ENCODE measurements at places on chromosomes 3 and 15.

- DNase-seq, result no peak
Measured at GRCh38 chr3:134898181-134898754, 103.2 kb downstream of the EPHB1 start.

- no peak for DNase-seq
Measured at GRCh38 chr3:151109286-151109800, 23.9 kb downstream of the MED12L start.

GRCh38 chr15:28921336-28921735 lies 35.6 kb downstream of the APBA2 start:
- no peak for DNase-seq

DNA sequence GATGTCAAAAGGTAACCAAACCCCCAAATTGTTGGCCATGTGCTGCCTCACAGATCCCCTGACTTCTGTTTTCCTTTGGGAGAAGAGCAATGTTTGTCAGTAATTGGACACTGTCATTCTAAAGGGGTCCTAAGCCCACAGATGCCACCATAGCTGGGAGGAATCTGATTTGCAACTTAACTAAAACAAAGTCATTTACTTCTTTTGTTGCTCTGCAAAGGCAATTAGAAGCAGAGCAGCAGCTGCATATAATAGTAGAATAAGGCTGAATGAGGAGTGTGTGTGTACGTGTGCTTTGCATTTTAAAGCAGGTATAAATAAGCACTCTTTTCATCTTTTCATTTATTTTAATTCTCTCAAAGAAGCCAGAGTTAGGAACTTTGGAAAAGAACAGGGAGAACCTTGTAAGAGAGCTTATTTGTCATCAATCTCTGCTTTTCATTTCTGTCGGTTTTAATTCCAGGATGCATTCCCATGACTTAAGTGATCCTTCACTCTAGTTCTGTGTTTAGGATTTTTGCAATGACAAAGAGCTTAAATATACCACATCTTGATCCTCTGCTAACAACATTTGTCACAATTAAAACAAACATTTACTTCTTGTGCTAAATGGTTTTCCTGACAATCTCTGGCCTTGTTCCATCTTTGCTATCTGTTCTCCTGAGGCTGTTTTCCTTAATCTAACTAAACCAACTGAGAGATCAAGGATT lies 530.2 kb upstream of the CBLB start:
- DNase-seq, result no peak

DNA sequence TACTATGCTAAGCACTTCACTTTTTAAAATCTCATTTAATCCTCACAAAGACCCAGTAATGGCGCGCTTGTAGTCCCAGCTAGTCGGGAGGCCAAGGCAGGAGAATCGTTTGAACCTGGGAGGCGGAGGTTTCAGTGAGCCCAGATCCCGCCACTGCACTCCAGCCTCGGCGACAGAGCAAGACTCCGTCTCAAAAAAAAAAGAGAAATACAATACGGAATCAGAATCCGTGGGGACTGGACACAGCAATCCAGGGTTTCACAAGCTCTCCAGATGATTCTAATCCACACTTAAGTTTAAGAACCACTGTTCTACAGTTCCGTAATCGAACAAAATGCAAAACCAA lies 426 bp upstream of the SUMF1 start:
- no peak for DNase-seq

DNA sequence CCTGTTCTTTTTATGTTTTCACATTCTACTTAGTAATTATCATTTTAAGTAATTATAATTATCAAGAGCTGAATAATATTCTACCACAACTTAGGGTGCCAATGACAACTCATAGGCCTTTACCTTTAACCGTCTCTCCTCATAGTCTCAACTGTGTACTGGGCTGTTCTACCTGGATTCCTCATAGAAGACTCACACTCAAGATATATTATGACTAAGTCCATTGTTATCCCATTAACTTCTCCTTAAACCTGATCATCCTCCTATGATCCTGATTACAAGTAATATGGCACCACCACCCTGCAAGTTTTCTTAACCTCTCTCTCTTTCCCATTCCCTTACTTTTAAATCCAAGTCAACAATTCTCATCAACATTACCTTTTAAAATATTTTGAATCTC lies 285.9 kb upstream of the VEPH1 start:
- DNase-seq, result no peak

- no peak for DNase-seq
Measured at GRCh38 chr15:58611731-58612676, 137.5 kb downstream of the ADAM10 start.

DNA sequence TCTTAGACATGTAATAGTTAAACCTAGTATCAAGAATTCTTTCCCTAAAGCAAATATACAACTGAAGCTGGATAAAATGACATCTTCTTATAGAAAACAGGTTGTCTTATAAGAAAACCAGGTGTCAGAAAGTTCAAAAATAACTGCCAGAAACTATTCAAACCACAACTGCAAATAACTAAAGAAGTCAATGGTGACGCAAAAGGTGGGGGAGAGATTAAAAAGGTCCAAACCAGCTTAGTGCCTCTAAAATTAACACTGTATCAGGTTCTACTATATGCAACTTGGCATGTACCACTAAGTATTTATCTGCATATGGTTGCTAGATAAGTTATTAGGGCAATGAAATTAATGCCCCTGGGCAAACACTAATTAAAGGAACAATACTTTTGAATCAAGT lies 136.8 kb downstream of the TBL1XR1 start:
- DNase-seq, result no peak

GRCh38 chr3:162077108-162077507 lies 580.5 kb downstream of the OTOL1 start:
- DNase-seq, result no peak

- no peak for DNase-seq
Measured at GRCh38 chr3:126493739-126494138, 18.0 kb upstream of the ZXDC start.

- DNase-seq, result no peak
Measured at GRCh38 chr15:65979316-65979715, 110.0 kb downstream of the RAB11A start.

- DNase-seq, result no peak
Measured at GRCh38 chr3:6392123-6392522, 468.8 kb upstream of the GRM7 start.

DNA sequence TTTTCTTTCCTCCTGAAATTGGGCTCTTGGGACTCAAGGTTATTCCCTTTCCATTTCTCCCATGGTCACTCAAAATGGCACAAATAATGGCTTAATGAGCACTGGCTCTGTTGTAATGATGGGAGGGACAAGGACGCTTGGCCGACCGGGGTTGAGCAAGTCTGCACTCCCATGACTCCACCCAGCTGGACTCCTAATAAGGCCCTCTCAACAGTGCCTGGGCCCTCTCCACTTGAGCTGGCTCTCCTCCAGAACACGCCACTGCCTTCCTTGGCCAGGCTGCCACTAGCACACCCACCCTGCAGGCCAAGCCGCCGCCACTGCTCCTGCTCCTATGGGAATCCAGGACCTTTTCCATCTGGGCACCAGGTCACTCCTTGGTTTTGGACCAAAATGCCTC lies 42.3 kb downstream of the ADCY5 start:
- DNase-seq, result no peak

- DNase-seq, result no peak
Measured at GRCh38 chr3:69033470-69033869, 18.7 kb downstream of the TMF1 start.

GRCh38 chr15:29207758-29208108 lies 61.9 kb downstream of the NSMCE3 start:
- no peak for DNase-seq

GRCh38 chr3:159911664-159912037 lies 77.0 kb upstream of the IL12A start:
- no peak for DNase-seq

- DNase-seq, result peak; percentile 42
Measured at GRCh38 chr15:84982301-84982920, 755 bp downstream of the PDE8A start.

GRCh38 chr3:127669541-127670228 lies 3.1 kb upstream of the ABTB1 start:
- no peak for DNase-seq

- no peak for DNase-seq
Measured at GRCh38 chr3:141039589-141039988, 11.6 kb upstream of the SPSB4 start.

GRCh38 chr3:123688241-123688747 lies 103.4 kb upstream of the HACD2 start:
- no peak for DNase-seq

DNA sequence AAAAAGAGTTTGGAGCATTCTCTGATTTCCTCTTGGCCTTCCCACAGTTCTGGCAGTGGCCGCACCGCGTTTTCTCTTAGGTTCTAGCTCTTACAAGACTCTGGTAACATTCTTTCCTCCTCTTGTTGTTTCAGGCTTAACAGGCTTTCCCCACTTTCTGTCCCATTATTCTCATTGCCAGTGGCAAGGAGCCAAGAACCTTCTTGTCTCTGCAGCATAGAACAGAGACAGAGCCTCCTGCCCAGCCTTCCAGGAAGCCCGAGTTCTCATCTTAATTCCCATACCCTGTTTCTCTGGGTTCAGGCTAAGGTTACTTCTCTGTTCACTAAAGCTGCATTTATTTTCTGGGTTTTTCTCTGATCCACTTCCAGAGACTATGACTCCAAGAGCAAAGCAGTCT lies 61.1 kb downstream of the DUT start:
- no peak for DNase-seq

DNA sequence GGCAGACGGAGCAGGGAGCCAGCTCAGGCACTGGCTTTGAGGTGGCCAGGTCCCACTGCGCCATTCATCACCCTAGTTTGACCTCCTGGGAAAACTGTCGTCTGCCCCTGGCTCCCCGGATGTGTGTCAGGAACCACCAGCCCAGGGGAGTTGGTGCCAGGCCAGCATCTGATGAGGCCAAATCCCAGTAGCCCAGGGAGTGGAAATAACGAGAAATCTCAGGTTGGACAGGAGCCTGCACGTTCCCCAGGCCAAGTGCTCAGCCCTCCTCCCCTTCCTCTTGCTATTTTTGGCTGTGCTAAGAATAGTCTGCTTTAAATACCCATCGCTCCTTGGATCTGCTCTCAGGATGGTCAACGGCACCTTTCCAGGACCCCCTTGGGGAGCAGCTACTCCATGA lies 93.1 kb upstream of the RPL32 start:
- DNase-seq, result no peak

DNA sequence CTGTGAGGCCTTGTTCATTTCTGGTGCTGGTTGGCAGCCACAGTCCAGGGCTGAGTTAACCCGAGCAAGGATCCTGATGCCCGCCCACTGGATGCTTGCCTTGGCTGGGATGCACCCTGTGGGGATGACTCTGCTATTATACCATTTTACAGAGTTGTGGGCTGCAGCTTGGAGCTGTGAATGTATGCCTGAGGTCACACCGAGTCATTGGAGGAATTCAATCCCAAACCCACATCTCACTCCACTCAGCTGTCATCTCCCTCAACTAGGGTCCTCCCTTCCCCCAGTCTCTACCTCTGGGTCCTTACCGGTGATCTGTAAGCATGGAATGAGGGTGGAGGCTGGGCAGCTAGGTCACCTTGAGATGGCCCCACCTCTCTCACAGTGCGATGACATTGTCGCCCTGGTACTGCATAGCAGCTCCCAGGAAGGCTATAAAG lies 22.1 kb downstream of the MAPKAPK3 start:
- no peak for DNase-seq

DNA sequence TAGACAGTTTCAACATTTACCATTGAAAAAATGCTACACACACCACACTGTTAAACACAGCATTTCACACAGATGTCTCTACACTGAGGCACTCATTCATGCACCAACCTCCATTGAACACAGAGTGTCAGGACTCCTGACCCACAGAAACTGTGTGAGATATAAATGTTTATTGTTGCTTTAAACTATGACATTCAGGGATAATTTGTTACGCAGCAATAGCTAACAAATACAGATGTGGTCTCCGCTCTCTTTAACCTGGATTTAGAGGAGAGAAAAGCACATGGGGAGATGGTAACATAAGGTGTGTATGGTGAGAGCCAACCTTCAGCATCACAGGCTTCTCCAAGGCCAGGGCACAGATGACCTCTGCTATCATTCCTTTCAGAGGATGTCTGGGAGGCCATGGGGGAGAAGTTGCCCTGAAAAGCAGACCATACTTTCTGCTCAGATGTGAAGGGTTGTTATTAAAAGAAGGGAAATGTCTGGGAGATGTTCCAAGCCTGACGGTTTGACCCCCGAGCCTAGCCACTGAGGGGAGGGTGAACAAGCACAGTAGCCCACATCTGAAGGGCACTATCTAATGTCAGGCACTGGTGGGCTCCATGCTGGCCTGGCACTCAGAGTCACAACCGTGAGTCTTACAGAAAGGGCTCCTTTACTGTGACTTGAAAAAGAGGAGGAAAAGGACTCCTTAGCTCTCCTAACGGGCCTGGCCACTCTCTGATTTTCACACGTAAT lies 284.5 kb upstream of the TLE3 start:
- no peak for DNase-seq

DNA sequence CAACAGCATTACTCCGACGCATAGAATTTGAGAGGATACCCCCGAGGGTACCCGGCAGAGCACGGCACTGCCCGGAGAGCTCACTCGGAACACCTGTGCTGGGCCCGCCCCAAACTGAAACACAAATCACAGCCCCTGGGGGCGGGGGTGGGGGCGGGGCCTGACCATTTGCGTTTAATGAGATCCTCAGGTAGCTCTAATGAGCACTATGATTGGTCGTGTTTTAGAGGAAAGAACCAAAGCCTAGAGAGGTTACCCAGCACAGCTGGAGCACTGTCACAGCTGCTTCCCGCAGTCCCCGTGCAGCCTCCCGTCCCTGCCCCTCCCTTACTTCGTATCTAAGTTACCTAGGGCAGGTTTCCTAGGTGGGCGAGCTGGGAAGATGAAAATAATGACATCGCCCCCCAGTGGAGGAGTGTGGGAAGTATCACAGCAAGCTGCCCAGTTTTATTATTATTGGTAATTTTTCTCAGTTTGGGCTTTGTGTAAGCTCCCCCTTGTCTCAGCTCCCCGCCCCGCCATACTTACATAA lies 187.1 kb downstream of the PDE8A start:
- DNase-seq, result peak; percentile 36

Data from stimulated activated naive CD4-positive, alpha-beta T cell (primary cell).